T-helper 17 cell (primary cell): ENCODE measurements at places on chromosomes 2 and 18. TPM values are rescaled to one million over a fixed set of nuclear protein-coding genes. Genes with fewer than 3 reads are reported as not detected.

- H3K4me3 ChIP-seq = no peak overlapping the region
- no peak for DNase-seq
- H3K36me3 ChIP-seq = no peaks in the 10 kb centered on the region
- H3K4me1 ChIP-seq = no peaks in the 10 kb centered on the region
- no peak overlapping the region for H3K27ac ChIP-seq
These were observed 162.0 kb downstream of the C1D start for GRCh38 chr2:67900826-67901225.

DNA sequence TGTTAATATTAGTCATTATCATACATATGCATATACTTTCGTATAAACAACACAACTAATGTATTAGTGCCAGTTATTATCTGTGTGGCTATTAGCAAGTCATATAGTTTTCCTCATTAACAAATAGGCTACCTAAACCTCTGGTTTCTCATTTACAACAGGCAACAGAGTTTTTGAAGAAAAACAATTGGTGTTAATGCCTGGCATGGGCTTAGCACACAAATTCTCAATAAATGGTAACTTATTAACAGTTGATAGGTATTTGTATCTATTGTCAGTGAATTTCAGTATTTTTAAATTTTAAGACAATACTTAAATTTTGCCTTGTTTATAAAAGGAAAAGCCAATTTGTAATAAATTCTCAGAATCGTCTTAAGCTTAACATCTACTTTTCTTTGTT lies 182.5 kb downstream of the PMAIP1 start:
- H3K36me3 ChIP-seq = no peaks in the 10 kb centered on the region
- no peaks in the 10 kb centered on the region for H3K27me3 ChIP-seq
- no peak overlapping the region for H3K27ac ChIP-seq
- no peak overlapping the region for H3K4me3 ChIP-seq
- H3K4me1 ChIP-seq = no peaks in the 10 kb centered on the region

DNA sequence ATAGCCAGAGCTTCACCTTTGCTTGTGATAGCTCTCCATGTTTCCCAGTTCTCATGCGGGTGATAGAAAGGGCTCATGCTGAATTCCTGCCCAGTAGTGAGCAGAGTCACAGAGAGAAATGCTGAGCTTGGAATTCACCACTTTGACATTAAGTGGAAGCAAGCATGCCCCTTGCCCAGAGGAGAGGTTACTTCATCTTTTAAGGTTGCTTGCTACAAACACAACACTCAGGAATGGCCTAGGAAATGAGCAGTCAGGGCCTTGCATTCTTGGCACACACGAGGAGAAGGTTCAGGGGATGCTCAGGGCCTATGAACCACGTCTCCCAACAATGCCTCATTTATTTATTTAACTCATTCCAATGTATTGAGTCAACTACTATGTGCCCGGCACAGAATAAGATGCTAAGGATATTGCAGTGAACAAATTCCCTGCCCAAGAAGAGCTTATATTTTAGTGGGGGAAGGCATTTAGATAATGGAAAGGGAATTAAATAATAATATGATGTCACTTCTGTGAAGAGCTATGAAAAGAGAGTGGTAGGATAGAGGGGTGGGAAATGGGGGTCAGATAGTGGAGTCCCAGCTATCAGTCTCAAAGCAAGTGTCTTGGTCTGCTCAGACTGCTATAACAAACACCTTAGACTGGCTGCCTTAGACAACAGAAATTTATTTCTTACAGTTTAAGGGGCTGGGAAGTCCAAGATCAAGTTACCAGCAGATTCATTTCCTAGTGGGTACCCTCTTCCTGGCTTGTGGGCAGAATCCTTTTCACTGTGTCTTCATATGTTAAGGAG lies 42.1 kb downstream of the DDX18 start:
- no peak overlapping the region for H3K4me3 ChIP-seq
- no peaks in the 10 kb centered on the region for H3K4me1 ChIP-seq
- DNase-seq = no peak

DNA sequence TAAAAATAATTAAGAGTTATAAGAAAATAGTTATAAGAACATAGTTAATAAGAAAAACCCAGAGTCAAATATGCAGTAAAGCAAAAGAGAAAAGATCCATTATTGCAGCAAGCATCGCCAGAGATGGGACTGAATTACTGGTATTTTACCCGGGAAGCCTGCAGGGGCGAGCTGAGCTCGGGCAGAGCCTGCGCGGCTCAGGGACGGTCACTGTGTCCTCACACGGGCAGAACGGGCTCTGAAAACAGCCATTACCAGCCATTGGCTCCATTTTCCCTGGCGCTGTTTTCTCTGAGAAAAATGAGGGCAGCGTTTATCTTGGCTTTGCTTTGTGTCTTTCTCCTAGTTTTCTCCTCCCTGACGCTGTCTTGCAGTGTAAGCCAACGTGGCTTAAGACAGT lies 95.3 kb upstream of the ALKAL2 start:
- no peaks in the 10 kb centered on the region for H3K36me3 ChIP-seq
- no peaks in the 10 kb centered on the region for H3K4me1 ChIP-seq

DNA sequence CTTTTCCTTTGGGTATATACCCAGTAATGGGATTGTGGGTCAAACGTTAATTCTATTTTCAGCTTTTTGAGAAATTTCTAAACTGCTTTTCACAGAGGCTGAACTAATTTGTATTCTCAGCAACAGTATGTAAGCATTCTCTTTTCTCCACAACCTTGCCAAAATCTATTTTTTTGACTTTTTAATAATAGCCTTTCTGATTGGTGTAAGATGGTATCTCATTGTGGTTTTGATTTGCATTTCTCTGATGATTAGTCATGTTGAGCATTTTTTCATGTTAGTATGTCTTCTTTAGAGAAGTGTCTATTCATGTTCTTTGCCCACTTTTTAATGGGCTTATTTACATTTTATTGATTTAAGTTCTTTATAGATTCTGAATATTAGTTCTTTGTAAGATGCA lies 145.5 kb downstream of the TRABD2A start:
- DNase-seq = no peak
- no peaks in the 10 kb centered on the region for H3K27me3 ChIP-seq
- no peak overlapping the region for H3K4me3 ChIP-seq
- H3K36me3 ChIP-seq = peaks cover 3% of the 10 kb centered on the region

Gene PID1
- total RNA-seq = 0.82 TPM

DNA sequence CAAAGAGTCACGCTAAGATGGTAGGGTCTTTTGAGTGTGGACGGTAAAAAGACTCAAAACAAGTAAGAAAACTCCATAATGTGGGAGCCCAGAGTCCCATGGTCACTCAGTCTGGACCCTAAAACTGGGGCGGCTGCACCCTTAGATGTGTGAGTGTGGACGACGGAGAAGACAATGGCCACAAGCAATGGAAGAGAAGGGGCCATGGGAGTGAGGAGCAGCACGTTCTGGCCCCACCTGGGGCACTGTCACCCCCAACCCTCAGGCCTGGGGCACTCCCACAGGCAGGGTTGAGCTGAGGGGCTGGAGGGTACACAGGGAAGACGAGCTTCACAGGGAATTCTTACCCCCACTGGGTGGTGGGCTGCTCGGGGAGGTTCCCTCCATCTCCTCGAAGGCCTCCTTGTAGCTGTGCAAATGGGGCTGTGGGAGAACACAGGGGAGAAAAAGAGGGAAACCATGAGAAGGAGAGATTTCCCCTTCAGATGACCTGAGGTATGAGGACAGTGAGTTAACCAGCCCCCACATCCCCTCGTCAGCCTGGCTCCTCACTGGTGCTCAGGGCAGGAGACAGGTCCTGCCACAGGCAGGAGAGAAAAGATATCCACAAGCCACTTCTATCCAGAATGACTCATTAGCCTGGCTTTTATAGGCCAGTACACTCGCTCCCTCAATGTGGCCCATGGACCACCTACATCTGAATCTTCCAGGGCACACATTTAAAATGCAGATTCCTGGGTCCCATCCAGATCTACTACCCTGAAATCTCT lies 167.9 kb downstream of the TNS1 start:
- peaks cover 49% of the 10 kb centered on the region for H3K27me3 ChIP-seq
- peaks cover 3% of the 10 kb centered on the region for H3K4me1 ChIP-seq
- no peaks in the 10 kb centered on the region for H3K36me3 ChIP-seq
- H3K4me3 ChIP-seq = no peak overlapping the region
- H3K27ac ChIP-seq = no peak overlapping the region
- no peak for DNase-seq
